Astrocyte (in vitro differentiated cells and primary cell): ENCODE measurements at places on chromosomes 4 and X.

DNA sequence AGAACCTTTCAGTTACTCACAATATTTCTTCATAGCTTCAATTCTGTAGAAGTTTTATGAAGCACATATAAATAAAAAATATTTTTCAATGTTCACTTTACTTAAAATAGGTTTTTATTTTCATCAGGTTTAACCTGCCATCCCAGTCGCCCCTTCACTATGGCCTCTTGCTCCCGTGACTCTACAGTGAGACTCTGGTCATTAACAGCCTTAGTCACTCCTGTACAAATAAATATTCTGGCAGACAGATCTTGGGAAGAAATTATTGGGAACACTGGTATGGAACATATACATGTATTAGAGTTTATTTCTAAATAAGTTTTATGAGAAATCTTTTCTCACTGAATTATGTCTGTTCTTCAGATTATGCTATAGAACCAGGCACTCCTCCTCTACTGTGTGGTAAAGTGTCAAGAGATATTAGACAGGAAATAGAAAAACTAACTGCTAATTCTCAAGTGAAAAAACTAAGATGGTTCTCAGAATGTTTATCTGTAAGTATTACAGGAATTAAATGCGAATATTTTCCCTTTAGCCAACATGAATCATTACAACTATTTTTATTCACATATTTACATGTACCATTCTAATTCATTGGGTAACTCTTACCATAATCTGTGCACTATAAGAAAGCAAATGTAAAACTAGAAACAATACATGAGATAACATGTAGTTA is 45.6 kb downstream of the SPATA4 start:
- DNase-seq, result no peak

DNA sequence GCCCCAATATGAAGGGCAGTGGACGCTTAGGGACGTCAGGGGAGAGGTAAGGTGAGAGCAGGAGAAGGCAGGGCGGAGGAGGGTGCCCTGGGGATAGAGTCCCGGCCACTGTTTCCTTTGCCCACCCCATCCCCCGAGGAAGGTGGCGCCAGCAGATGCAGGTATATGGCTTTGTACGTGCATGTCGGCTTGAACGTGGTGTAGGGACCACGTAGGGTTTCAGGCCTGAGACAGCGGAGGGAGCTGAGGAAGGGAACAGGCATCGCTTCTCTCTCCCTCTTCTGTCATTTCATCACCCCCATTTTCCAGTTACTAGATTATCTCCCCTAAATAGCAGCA is 97.9 kb downstream of the PHKA2 start:
- DNase-seq, result no peak

DNA sequence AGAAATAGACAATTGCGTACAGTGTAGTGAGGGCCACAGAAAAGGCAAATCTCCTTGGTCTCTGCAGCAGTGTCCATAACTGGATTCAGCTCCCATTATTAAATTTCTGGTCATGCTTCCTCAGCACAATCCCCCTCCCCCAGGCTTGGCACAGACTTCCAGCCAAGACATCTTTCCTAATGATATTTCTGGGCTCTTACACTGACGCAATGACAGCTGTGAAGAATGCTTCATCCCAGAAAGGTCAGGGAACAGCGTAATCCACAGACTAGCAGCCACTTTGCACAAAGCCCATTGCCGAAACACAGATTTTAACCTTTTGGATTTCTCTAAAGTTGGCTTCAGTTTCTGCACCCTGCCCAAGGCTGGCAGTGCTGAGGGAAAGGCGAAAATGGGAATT is 597.6 kb upstream of the CPEB2 start:
- DNase-seq, result no peak

DNA sequence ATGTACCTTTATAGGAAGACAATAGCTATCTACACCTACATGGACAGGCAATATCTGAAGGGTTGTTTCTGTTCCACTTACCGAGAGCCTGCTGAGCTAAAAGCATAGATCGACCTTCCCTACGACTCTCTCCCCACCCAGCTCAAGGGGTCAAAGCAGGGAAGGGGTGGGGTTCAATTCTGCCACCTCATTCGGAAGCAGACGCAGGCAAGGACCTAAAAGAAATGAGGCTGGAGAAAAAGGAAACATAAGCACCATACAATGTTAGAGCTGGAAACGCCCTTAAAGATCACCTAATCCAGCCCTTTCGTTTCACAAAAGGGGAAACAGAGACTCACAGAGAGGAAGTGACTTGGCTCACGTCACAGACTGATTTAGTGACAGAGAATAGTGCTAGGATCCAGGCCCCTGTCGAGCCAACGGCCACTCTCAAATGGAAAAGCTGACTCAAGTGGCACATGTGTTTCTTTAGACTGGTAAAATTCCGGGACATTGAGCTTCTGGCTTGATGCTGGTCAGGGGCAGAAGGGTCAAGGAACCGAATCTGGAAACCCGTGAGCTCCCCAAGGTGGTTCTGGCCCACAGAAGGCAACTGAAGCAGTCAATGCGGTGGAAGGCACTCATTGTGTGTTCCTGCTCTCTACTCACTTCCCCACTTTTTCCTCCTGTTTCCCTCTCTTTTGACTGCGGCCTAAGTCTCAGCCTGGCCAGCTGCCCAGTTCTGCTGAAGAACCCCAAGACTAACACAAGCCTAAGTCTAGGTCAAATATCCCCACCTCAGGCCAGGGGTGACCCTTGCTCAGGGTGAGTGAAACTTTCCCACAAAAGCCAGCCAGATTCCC is 7.5 kb downstream of the SEPTIN6 start:
- DNase-seq, result no peak

GRCh38 chr4:6989331-6989923 is 53.7 kb upstream of the TADA2B start:
- no peak for DNase-seq
